NK-92 treated with Interleukin-12 subunit alpha and Interleukin-12 subunit beta, amount 100 ng/mL, for 24 hours (cell line): ENCODE measurements at places on chromosomes 3 and 15.
A peak's percentile ranks its signal among the peaks of the same experiment; 100 is the strongest.

DNA sequence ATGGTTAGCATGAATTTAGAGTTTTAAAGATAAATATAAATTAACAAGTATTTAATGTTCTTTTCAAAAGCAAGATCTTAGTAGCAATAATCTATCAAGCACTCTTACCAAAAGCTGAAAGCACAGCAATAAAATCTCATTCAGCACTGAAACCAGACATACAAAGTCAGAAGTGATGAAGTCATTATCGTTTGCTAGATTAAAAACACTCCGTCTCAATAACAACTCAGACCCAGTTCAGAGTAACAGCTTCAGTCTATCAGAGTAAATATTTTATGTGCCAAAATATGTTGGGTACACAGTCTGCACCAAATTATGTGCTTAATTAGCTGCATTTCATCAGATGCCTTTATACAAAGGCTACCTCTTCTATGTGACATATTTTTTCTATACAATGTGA lies 41.6 kb downstream of the CPA3 start:
- no peak for DNase-seq

- no peak for DNase-seq
These were observed 48.9 kb upstream of the MME start for GRCh38 chr3:155031186-155031585.

DNA sequence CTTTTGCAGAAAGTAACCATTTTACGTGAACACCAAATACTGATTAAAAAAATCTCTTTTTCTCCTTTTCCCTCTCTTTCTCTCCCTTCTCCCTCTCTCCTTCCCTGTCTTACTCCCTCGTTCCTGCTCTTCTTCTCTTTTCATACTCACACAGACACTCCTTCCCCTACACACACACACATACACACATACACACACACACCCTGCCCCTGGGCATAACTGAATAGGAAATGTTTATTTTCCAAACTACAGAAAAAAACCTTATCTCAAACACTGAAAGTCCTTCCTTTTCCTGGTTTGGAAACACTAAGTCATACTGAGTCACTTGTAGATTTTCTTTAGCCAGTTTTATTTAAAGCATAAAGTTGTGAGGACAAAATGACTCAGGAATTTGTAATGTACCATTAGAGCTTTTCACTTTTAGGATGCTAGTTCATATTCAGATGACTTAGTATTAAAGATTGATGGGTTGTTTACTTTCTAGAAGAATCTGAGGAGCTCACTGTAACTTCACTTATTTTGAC lies 62.4 kb downstream of the MBNL1 start:
- no peak for DNase-seq

DNA sequence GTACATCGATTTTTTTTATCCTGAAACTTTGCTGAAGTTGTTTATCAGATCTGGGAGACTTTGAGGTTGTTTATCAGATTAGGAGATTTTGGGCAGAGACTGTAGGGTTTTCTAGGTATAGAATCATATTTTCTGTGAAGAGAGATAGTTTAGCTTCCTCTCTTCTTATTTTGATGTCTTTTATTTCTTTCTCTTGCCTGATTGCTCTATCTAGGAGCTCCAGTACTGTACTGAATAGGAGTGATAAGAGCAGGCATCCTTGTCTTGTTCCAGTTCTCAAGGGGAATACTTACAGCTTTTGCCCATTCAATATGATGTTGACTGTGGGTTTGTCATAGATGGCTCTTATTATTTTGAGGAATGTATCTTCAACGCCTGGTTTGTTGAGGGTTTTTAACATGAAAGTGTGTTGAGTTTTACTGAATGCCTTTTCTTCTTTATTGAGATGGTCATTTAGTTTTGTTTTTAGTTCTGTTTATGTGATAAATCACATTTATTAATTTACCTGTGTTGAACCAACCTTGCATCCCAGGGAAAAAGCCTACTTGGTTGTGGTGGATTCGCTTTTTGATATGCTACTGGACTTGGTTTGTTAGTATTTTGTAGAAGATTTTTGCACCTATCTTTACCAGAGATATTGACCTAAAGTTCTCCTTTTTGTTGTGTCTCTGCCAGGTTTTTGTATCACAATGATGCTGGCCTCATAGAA lies 14.9 kb upstream of the DNAAF4 start:
- no peak for DNase-seq

DNA sequence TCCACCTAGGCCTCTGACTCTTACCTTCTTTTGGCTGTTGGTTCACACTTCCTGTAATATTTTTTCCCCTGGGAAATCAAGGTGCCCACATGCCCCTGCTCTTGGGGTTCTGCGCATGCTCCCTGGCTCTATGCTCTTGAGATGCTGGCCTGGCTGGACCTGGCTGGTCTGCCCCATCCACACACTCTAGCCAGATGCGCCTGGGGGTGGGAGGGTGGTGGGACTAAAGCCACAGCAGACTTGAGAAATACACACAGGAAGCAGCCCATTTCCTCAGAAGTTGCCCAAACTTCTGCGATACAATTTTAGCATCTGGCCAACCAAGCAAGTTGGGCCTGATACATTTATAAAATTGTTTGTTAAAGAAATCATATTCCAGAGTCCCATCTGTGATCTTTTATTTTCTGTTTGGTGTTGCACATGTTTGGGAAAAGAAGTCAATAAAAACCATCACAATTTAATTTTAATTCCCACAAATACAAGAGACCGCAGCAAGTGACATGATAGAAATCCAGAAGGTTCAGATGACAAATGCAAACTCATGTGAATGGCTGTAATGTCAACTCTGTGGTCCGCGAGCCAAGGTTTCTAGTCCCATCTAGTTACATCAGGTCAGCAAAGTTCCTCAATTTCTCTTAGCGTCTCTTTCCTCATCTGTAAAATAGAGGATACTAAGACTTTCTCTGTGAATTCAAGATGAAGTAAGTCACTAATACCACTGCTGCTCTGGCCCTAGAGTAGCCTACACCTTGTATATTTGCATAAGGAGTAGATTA lies 55.9 kb upstream of the MEF2A start:
- DNase-seq = no peak

GRCh38 chr3:9727743-9728142 lies 3.8 kb upstream of the BRPF1 start:
- no peak for DNase-seq

- DNase-seq = no peak
These were observed 125.5 kb downstream of the DGKG start for GRCh38 chr3:186236357-186237020.

- no peak for DNase-seq
These were observed 3.6 kb upstream of the PLA1A start for GRCh38 chr3:119594066-119594465.

GRCh38 chr3:13666781-13667709 lies 118.1 kb downstream of the FBLN2 start:
- DNase-seq = no peak

- DNase-seq = no peak
These were observed 16.9 kb upstream of the LRRC31 start for GRCh38 chr3:169886671-169887070.

GRCh38 chr3:186152889-186153292 lies 44.0 kb upstream of the ETV5 start:
- no peak for DNase-seq

DNA sequence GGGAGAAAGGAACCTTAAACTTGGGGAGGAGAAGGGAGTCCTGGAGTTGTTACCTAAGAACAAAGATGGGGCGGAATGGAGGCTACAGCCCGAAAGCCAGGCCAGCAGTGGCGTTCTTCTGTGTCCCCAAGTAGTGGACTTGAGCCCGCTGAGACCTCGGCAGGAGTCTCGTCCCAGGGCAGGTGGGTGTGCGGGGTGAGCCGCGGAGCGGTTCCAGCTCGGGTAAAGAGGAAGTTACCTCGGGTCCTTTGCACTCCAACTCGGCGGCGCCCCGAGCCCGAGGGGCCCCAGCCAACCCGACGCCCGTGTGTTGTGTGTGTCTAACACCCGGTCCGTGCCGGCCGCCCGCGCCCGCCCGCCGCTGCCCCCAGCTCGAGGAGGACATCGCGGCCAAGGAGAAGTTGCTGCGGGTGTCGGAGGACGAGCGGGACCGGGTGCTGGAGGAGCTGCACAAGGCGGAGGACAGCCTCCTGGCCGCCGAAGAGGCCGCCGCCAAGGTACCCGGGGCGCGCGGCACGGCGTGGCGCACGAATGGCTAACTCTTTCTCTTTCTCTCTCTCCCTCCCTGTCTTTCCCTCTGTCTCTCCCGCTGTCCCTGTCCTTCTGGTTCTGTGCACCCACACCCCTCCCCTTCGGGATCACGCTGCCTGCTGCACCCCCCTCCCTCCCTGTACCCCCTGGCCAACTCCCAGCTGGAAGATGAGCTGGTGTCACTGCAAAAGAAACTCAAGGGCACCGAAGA lies 959 bp downstream of the TPM1 start:
- no peak for DNase-seq

- DNase-seq = peak; percentile 31
These were observed 46.1 kb downstream of the BTD start for GRCh38 chr3:15647611-15648167.

DNA sequence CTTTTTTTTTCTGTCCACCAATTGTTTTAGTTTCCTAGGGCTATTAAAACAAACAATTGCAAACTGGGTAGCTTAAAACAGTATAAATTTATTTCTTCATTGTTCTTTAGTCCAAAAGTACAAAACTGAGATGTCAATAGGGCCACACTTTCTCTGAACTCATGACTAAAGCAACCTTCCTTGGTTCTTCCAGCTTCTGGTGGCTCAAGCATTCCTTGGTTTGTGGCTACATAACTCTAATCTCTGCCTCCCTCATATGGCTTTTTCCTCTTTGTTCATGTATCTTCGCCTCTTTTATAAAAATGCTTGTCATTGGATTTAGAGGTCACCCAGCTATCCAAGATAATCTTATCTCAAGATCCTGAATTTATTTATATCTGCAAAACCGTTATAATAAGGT lies 914.5 kb upstream of the EPHA6 start:
- no peak for DNase-seq

- DNase-seq = no peak
These were observed 7.4 kb downstream of the TMIE start for GRCh38 chr3:46708401-46709156.

DNA sequence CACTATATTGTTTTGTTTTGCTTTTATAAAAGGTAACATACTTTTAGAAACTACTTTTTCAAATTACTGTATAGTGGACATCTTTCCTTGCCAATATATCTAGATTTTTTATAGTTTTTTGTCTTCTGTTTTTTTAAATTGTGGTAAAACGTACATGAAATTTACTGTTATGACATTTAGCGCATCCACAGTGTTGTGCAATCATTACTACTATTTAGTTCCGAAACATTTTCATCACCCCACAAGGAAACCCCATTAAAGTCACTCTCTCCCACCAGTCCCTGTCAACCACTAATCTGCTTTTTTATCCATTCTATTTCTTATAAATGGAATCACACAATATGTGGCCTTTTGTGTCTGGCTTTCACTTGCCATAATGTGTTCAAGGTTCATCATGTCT lies 54.8 kb downstream of the TMEM266 start:
- no peak for DNase-seq

DNA sequence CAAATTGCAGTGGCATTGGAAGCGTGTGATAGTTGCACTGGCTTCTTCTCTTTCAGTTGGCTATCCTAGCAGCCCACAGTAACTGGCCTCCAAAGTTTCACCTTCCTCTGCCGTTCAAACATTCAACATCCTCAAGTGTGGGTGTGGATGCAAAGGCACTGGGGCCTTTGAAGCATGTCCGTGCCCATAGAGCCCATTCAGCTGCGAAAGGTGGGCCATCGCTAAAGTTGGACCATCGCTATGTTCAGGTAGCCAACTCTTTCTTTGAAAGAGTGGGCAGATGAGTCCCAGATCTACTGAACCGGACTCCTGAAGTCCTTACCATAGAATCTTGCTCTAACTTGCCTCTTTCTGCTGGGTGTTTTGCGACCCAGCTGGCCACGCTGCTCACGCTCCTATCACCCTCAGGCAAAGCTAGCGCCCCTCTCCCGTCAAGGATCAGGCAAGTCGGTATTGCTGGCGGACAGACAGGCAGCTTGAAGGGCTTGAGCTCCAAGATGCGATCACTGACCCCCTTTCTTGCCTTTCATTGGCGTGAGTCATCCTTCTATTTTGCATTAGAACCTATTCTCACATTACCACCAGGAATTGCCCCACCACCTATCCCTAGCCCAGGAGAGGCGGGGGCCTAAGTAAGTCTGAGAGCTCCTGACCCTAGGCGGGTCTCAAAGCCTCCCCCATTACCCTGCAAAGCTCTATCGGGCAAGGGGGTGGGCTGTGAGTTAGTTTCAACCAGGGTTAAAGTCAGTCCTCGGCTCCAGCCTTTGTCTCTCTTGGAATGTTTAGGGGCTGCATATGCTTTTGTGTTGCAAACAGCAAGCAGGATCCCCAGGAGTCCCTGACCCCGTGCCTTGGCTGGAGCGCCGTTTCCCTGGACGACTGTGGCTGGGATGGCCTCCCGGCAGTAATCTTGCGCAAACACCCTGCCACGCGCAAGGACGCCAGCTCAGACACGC lies 28.7 kb downstream of the ZIC4 start:
- no peak for DNase-seq

- DNase-seq = no peak
These were observed 27.6 kb upstream of the SLC28A1 start for GRCh38 chr15:84856731-84857417.

- no peak for DNase-seq
These were observed 85.6 kb downstream of the BCHE start for GRCh38 chr3:165751637-165752036.

- no peak for DNase-seq
These were observed 26.6 kb upstream of the B3GNT5 start for GRCh38 chr3:183226333-183226890.

GRCh38 chr3:22979581-22979980 lies 223.5 kb upstream of the UBE2E2 start:
- DNase-seq = no peak

GRCh38 chr3:185361920-185362319 lies 1.0 kb upstream of the MAP3K13 start:
- DNase-seq = no peak
